Right cardiac atrium (tissue), 5 donors: ENCODE measurements at places on chromosomes 3 and 15.

GRCh38 chr3:122948408-122948807, 79.2 kb downstream of the SEMA5B start:
- DNase-seq, result no peak

- no peak for DNase-seq
Measured at GRCh38 chr3:27213450-27213849, 155.7 kb downstream of the NEK10 start.

DNA sequence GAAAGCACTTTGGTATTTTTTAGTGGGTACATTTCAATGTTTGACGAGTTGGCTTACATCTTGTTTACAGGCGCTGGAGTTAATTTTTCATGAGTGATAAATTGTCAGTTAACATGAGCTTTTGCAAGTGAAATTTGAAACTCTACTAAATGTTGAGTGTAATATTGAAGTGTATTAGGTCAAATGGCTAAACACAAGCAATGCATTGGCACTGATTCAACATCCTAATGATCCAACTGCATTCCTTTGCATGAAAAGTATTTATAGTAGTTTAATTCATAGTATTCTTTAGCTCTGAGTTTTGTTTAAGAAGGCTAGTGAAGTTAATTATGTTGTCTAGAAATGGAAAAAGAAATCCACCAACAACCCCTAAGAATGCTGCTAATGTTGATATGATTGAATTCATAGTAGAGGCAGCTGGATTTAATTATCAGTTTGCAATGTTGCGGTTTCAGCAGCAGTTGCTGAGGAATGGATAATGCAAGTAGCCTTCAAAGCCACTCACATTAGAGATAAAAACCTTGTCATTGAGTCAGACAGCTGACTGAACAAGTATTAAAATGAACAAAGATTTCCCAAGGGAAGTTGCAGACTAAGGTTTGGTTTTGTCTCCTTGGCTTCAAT, 245.6 kb upstream of the GOLIM4 start:
- DNase-seq, result no peak

DNA sequence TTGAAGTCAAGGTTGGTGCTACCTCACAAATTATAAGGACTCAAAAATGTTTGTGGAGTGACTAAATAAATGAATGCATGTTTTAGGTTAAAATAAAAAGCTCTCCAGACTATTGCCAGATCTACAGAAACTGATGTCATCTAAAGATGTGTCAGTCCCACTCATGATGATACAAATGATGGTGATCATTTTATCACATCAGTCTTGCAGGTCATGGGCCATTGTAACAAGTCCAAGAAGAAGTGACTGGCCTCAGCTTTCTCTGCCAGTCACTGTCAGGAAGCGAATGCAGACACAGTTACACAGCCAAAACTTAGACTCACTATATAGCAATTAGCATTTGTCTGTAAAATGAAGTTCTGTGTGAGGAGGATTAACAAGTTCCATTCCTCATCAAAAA, 18.5 kb downstream of the ATP8B4 start:
- no peak for DNase-seq

- DNase-seq, result peak; percentile 77
Measured at GRCh38 chr3:52456169-52456799, 880 bp downstream of the NISCH start.

- no peak for DNase-seq
Measured at GRCh38 chr3:63613561-63613960, 38.9 kb upstream of the SNTN start.

- DNase-seq, result peak; percentile 67
Measured at GRCh38 chr3:30455840-30456239, 150.6 kb upstream of the TGFBR2 start.

DNA sequence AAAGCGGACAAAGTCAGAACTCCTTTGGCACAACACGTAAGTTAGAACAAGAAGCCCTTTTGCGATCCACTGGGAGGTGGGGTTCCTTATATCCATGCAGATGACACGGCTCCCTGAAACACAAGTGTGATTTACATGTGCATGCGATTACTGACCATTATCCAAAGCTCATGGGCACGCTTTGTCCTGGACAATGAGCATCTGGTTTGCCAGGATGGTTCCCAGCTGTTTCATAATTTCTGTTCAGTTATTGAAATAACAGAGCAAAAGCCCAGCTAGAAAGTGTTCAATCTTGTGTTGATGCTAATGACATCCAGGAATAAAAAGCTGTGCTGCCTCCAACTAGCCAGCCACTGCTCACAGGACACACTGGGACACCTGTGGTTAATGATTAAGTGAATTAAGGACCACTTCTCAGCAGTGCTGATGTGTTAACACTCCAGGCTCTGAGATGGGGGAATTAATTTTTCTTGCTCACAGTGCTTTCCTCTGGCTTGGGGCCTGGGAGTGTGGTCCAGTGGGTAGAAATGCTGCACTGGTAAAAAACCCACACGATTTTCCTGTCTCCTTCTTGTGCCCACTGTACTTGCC, 123.1 kb upstream of the SLC2A2 start:
- no peak for DNase-seq

GRCh38 chr3:45095916-45096526, 50.2 kb downstream of the CDCP1 start:
- DNase-seq, result peak; percentile 55

GRCh38 chr3:34056181-34056910, 257.9 kb downstream of the PDCD6IP start:
- no peak for DNase-seq

DNA sequence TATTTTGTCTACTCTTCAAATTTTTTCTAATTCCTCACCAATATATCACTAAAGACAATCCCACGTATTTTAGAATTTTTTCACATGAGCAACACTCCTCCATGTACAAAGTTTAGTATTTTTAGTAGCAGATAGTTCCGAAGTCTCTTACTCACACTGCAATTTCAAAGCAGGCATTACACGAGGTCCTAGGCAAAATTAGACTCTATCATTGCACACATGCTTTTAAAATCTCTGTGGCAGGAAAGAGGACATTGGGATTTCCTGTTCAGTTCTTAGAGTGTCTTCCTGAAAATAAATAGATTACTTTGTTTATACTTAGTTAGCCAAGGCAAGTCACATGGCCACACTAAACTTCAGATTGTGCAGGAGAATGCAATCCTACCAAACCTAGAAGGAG, 847.7 kb downstream of the ROBO2 start:
- DNase-seq, result no peak

DNA sequence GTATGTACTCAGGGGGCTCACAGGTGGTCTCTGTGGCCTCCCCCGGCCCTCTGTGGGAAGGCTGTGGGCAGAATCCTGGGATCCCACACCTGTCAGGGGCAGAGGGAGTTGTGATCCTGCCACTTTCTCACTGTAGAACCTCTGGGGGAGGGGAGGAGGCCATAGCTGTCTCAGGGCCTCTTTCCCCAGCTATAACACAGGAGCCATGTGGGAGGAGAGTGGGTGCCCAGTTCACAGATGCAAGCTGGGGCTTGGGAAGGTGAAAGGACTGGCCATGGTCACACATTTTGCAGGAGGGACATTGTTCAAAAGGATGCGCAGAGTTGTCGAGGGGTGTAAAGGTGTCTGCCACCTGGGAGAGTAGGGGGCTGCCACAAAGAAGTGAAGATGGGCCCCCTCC, 11.7 kb downstream of the MAPKAPK3 start:
- no peak for DNase-seq

- DNase-seq, result no peak
Measured at GRCh38 chr3:9786825-9787669, 5.2 kb downstream of the TADA3 start.
